Fibroblast of skin of left biceps (primary cell): ENCODE measurements at places on chromosomes 12 and 14.

DNA sequence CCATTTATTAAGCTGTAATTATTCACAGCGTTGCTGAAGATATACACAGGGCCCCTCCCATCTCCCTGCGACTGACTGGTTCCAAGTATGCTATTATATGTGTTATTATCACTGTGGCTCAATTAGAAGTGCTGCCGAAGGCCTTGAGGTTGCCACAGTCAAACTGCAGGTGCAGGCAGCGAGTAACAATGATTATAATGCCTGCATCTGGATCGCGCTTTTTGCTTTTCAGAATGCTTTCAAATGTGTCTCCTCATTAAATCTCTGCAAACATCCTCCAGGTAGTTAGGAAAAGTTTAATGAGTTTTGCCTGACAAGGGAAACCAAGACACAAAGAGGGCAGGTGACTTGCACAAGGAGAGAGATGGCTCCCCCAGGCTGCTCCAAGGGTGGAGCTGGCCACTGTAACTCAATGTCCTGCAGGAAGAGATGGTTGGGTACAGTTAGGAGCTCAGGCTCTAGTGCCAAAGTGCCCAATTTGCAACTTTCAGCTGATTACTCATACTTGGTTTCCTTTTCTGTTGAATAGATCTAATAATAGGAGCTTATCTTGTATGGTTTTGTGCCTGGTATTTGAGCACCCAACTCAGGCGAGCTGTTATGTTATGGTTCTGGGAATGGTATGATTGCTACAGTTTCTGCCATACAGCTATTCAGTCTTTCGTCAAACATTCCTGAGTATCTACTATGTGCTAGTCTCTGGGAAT, 1.7 kb upstream of the SYNE3 start:
- DNase-seq, result no peak

DNA sequence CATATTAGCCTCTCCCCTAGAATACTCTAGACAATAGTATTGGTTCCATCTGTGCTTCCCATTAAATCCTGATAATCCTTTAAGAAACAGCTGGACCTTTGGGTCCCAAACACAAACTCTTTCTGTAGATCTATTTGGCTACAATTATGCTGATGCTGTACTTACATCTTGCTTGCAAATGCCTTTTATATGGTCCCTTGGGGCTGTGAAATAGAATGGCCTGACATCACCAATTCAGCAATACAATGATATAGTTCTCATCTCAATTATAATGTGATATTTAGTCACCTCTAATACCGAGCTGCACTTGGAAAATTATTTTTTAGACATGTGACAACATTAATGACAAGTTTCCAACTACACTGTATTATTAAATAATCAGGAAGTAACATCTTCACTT, 261.5 kb downstream of the SOX5 start:
- DNase-seq, result no peak

GRCh38 chr14:60723116-60723906, 840 bp downstream of the SIX4 start:
- DNase-seq, result no peak

DNA sequence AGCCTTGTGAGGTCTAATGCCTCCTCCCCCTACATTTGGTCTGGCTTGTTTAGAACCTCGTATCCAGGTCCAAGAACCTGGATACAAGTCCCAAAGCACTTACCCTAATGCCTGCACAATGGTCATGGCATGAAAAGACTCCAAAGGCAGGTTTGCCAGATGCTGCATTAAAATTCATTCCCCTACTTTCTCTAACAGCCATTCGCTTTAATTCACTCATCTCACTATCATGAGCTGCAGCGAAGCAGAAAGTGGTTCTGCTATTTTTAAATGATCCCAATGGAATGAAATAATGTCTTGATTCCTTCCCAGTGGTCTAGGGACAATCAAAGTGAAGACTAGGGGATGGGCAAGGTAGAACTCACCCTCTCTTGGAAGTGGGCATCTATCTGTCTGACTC, 72.5 kb upstream of the MAX start:
- no peak for DNase-seq

GRCh38 chr12:115932066-115932465, 345.4 kb downstream of the MED13L start:
- DNase-seq, result no peak

DNA sequence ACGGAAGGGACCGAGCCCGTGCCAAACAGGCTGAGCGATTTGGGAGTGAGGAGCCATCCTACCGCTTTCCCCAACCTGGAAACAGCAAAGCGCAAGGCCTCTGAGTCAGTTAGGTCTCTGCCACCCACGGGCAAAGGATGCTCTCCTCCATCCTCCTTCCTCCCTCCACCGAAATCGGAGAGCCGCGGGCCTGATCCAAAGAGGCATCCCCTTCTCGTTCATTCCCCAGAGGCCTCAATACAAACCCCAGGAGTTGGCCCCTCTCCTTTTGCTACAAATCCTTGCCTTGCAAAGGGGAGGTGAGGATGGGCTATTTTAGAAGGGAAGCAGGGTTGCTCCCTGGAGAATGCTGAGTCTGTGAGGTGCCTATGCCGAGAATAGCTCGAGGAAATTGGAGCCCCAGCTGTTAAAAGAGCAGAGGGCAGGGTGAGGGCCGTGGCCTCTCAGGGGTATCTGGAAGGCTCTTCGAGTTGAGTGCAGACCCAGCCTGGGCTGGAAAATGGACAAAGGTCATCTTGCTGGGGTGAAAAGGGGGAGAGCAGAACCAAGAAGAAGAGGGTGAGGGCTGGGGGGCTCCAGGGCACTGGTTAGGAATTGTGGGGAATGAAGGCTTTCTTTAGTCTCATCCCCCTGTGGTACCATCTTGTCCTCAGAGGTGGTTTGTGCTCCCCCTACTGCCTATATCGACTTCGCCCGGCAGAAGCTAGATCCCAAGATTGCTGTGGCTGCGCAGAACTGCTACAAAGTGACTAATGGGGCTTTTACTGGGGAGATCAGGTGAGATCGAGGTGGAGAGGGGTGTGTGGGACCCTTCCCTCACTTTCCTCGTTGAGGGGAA, 1.1 kb downstream of the TPI1 start:
- no peak for DNase-seq

DNA sequence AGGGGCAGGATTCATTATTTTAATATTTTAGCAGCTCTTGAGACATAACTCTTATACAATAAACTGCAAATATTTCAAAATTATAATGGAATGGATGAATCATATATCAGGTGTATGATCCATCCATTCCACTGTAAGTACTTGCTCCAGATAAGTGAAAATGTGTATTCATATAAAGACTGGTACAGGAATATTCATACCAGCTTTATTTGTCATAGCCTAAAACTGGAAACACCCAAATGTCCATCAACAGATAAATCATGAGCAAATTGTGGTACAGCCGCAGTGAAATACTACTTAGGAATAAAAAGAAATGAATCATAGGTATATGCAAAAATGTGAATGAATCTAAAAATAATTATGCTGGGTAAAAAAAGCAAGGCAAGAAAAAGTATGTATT, 263.6 kb upstream of the SYT10 start:
- no peak for DNase-seq

- no peak for DNase-seq
Measured at GRCh38 chr14:69274321-69274720, 14.4 kb downstream of the GALNT16 start.

GRCh38 chr14:55160989-55161388, 30.4 kb downstream of the DLGAP5 start:
- DNase-seq, result peak; percentile 17

DNA sequence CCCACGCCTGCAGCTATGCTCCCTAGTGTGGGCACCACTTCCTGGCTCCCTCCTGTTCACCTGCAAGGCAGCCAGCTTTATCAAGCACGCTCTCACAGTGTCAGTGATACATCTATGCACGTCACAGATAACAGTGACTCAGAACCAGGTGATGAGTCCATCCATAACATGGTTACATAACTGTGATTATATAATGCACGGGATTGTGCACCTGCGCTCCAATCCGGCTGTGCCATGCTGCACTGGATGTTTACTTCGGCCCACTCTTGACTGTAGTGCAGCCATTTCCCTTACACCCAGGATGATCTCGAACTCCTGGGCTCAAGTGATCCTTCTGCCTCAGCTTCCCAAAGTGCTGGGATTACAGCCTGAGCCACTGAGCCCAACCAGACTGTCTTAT, 38.4 kb upstream of the CEP83 start:
- DNase-seq, result no peak

DNA sequence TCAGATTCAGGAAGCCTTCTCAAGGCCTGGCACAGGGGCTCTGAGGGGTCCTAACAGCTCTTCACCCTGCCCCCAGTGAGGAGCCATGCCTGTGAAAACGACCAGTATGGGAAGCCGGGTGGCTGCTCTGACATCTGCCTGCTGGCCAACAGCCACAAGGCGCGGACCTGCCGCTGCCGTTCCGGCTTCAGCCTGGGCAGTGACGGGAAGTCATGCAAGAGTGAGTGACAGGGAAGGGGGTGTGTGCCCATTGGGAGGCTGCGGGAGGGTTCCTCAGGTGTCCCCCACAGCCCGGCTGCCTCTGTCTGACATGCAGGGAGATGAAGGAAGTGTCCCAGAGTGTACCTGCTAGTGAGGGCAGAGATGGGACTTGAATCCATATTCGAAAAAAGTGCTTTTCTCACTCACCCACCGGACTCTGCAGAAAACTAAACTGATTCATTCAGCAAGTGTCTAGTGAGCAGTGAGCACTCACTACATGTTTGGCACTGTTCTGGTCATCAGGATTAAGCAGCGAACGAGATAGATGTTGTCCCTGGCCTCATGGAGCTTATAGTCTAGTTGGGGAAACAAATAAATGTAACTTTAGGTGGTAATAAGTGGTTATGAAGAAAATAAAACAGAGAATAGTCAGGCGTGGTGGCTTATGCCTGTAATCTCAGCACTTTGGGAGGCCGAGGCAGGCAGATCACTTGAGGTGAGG, 9.4 kb upstream of the LRP1-AS start:
- no peak for DNase-seq

- no peak for DNase-seq
Measured at GRCh38 chr12:51421266-51421884, 3.3 kb upstream of the SLC4A8 start.

DNA sequence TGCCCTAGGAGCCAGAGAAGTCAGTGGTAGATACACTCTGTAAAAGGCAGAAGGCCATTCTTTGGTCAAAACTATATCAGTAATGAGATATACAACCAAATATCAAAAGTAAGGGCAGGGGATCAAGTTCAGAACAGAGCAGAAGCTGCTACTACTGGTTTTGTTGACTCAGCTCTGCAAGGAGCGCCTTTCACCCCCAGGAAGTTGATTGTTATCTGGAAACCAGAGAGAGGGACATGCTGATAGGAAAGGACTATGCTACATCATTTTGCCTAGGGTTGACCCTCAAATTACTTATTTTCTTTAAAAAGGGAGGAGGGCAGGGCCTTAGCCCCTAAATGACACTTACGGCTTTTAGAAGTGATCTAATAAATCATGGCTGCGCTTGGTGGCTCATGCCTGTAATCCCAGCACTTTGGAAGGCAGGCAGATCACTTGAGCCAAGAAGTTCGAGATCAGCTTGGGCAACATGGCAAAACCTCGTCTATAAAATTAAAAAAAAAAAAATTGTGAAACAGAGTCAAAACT, 194.0 kb downstream of the KLHL28 start:
- no peak for DNase-seq

- DNase-seq, result no peak
Measured at GRCh38 chr12:14850929-14851663, 7.8 kb upstream of the ART4 start.

GRCh38 chr12:13534645-13535398, 338.3 kb downstream of the EMP1 start:
- peak; percentile 37 for DNase-seq

- DNase-seq, result no peak
Measured at GRCh38 chr12:42967850-42968249, 378.3 kb upstream of the PRICKLE1 start.

DNA sequence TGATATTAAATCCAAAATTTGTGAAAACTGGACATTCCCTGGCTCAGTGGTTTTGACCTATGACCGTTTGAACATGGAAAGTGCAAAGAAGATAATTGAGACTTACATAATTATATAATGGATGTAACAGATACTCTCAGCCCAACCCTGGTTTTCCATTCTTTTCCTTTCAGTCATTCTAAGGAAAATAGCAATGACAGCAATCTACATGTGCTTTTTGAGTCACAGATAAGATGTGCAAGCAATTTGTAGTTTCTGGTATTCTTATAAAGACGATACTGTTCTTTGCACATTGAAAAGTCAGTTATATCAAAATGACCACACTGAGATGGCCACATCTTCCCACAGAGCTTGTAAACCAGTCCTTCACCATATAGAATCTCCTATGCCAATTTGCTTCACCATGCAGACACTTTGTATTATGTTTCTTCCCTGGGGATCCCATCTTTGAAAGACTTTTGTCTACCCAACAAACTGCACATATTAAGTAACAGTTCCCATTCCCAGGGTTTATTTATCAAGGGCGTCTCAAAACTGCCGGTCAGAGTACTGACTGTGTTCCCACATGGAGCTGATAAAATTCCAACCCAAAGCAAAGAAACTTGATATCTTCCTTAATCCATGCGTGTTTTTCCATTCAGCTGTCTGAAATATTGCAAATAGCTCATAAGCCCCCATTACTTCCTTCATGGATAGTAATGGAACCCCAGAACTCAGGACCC, 34.8 kb downstream of the PLXNC1 start:
- no peak for DNase-seq

- no peak for DNase-seq
Measured at GRCh38 chr12:63849106-63849620, 4.7 kb downstream of the SRGAP1 start.

DNA sequence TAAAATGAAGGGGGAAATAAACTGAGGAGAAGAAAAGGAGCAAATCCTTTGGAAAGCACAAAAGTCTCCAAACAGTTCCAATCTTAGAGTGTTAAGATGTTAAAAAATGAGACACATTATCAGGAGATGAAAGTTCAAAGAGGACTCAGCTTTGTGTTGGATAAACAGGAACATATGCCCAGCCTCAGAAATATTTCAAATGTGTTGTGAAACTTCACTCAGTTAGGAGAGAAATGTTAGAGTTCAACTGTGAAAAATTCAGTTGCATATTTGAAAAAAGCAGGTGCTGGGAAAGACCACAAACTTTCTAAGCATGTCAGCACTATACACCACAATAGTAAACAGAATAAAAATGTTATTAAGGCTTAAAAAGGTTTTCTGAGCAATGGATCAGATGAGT, 136.8 kb upstream of the PRKD1 start:
- DNase-seq, result peak; percentile 3

- no peak for DNase-seq
Measured at GRCh38 chr14:72701605-72702004, 192.3 kb downstream of the DPF3 start.

- DNase-seq, result no peak
Measured at GRCh38 chr14:33590891-33591630, 359.8 kb downstream of the EGLN3 start.

DNA sequence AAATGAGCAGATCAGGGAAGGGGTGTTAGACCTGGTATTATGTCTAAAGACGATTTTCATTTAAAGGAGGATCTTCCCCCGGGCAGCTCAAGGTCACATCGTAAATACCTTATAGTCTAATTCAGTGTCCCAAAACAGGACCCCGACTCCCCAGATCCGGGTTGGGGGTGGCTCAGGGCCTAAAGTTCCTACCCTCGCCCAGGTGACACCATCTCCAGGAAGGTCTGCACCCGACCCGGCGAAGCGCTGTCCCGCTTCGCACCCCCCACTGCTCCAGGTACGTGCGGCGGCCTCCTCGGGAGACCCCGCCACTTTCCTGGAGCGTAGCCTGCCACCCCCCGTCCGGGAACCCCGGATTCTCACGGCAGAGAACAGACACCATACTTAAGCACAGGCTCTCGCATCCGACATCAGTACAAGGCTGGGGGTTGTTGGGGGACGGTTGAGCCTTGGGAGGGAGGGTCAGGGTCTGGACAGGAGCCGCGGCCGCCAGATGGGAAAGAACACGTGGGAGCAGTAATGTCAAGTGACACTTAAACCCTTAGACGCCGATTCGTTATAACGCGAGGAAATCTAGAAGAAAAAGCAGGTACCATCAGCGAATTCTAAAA, 556 bp downstream of the TIMM9 start:
- peak; percentile 42 for DNase-seq

GRCh38 chr14:65279510-65279909, 133.0 kb upstream of the FUT8 start:
- DNase-seq, result no peak
